ENCODE measurements at places on chromosomes 2 and 18. TPM values are rescaled to one million over a fixed set of nuclear protein-coding genes. Genes with fewer than 3 reads are reported as not detected.

DNA sequence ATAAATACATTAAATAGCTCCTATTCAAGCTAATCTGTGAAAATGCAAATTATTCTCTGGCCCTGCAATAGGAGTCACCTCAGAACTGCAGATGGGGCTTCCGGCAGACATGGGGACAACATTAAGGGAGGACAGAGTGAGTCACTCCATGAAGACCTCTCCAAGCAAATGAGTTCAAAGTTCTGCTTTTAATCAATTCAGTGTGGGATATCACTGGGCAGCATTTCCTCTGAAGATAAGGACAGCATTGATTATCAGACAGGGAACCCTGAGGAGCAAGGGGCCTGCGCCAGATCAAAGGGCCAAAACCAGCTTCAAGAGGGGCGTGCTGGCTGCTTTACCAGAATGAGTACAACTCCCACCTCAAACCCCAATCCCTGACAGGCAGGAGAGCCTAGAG lies 356.9 kb upstream of the KLHL29 start:
- no peaks in the 10 kb centered on the region for H3K4me1 ChIP-seq
- no peak for DNase-seq
- no peaks in the 10 kb centered on the region for H3K36me3 ChIP-seq
- H3K4me3 ChIP-seq = no peak overlapping the region

DNA sequence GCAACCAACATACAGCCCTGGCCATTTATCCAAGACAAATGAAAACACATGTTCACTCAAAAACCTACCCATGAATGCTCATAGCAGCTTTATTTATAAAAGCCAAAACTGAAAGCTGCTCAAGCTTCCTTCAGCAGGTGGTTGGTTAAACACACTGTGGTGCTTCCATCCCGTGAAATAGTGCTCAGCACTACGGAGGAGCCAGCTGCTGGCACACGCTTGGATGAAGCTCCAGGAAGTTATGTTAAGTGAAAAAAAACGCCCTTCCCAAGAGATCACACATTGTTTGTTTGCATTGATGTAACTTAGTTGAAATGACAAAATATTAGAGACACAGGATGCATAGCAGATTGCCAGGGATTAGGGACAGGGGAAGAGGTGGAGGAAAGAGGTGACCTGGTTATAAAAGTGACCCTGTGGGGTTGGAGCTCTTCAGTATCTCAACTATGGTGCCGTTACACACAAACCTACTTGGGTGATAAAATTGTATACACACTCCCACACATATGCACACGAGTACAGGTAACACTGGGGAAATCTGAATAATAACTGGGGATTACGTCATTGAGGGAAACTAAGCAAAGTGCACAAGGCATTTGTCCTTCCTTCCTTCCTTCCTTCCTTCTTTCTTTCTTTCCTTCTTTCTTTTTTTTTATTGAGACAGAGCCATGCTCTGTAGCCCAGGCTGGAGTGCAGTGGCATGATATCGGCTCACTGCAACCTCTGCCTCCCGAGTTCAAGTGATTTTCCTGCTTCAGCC lies 6.2 kb upstream of the ALPG start:
- no peak overlapping the region for H3K27ac ChIP-seq
- DNase-seq = no peak
- no peak overlapping the region for H3K4me3 ChIP-seq

Gene COL4A4
- 20.5 TPM for total RNA-seq

DNA sequence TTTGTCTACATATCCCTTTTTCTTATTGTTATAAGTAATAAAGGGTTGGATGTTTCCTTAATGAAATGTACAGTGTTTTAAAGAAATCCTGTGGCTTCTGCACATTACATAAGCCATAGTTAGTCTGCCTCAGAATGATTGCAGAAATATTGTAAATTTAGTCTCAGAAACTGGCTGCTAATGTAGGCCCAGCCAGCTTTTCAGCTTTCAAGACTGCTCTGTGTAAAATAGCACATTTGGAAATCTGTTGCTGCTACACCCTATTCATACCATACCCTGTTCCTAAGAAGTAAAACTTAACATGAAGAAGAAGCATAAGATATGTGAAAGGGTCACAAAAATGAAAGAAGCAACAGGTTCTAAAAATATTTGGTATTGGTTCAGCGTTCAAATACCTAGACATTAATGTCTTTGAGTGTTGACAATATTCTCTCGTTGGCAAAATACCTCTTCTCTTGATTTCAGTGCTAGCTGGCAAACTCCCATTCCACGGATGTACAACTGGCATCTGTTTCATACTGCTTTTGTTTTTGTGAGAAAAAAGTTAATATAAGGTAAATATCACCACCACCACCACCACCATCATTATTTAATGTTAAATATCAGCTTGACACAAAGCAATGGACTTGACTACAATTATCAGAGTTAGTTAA lies 19.2 kb upstream of the NCKAP1 start:
- H3K36me3 ChIP-seq = no peaks in the 10 kb centered on the region
- H3K4me3 ChIP-seq = no peak overlapping the region
- peak overlapping the region; percentile 46 for H3K27ac ChIP-seq

Gene TTN
- total RNA-seq = 7.6 TPM

- DNase-seq = no peak
- no peaks in the 10 kb centered on the region for H3K27me3 ChIP-seq
- H3K27ac ChIP-seq = no peak overlapping the region
- no peak overlapping the region for H3K4me3 ChIP-seq
Measured at GRCh38 chr2:30862054-30862651, 54.9 kb upstream of the CAPN13 start.

Data from ascending aorta (tissue), 2 donors.